Myocyte (in vitro differentiated cells): ENCODE measurements at places on chromosomes 2 and 18.

DNA sequence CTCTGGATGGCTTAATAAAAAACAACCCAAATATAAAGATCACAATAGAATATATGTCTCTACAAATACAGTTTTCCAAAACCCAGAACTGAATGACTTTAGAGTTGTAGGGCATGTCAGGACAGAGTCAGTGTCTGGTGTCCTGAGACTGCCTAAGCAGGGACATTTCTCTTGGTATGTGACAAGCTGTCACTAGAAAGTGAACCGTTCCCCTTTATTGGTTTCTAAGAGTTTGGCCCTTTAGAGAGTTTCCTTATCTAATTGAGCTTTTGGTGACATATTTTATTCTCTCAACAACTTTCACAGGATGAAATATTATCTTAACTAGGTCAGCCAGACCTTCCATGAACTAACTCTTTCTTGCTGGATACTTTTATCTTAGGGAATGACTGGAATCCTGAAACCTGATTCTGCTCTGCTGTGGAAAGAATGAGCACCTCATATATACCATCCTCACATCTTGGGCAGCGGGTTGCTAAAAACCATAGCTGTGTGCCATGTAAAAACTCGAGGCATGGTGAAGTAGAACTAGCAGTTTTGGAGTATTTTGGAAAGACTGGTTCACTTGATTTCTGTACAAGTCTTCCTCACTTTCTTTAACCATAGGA is 54.8 kb downstream of the CAVIN2 start:
- DNase-seq = no peak

- no peak for DNase-seq
Measured at GRCh38 chr2:65388051-65388531, 44.3 kb downstream of the SPRED2 start.

DNA sequence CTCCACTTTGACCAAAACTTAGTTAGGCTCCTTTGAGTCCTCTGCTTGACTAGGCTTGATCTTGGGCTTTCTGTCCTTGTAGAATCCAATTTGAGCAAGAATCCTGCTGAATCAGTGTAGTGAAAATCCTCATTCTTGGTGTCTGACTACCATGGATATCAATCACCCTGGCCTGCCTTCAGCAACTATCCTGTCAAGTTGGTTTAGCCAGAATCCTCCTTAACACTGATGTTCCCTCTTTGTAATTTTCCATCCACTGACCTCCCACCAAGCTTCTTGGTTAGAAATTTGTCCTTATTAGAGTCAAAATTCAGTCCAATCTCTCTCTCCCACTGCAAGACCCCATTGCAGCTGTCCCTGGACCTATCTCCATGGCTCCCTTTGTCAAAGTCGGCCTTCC is 494 bp upstream of the RBM45 start:
- no peak for DNase-seq

GRCh38 chr2:183604065-183604464 is 479.8 kb downstream of the NUP35 start:
- DNase-seq = no peak

DNA sequence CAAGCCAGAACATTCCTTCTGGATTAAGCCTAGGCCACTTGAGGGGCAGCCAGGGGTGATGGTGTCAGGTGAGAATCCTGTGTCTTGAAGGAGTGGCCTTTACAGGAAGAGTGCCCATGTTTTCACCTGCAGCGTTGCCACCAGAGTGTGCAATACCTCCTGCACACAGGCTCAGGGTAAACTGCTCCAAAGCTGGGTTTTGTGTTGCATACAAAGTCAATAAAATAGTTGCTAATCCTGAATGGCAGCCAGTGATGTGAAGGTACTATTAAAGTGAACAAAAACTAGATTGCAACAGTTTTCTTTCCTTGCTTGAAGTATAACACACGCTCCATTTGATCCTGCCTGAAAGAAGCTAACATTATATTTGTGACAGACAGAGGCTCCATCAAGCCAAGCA is 64.4 kb upstream of the NRP2 start:
- no peak for DNase-seq

GRCh38 chr2:66301022-66301766 is 133.7 kb upstream of the MEIS1 start:
- DNase-seq = peak; percentile 76

DNA sequence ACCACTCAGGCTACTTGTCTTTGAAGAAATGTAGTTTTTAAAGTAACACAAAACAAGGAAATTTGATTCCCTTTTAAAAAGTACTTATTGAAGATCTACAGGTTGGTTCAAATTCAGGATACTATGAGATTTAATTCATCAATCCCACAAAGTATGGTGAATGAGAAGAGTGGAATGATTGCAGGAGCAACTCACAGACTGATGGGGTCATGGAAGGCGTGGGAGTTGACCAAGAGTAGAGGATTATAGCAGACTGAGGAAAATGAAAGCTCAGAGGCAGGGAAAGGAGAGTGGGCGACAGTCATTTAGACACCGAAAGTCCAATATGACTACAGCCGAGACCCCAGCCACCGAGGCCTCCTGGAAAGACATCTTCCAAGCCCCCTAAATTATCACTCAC is 12.5 kb upstream of the DAPL1 start:
- DNase-seq = no peak

- no peak for DNase-seq
Measured at GRCh38 chr2:12722447-12723316, 5.9 kb downstream of the TRIB2 start.

DNA sequence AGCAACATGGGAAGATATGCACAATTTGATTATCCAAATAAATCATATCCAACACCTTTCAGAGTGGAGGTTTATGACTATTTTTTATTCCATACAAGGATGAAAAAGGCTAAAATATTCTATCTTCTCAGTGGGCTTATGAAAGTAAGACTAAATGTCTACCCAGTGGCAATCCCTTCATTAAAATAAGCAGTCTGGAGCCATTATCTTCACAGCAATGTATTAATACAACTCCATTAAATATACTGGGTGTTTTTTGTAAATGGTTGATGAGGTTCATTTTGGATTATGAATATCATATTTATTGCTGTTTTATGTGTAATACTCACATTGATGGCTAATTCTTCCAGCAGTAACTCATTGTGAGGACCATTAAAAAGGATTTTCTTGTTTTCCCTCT is 352.7 kb upstream of the SOX11 start:
- no peak for DNase-seq

DNA sequence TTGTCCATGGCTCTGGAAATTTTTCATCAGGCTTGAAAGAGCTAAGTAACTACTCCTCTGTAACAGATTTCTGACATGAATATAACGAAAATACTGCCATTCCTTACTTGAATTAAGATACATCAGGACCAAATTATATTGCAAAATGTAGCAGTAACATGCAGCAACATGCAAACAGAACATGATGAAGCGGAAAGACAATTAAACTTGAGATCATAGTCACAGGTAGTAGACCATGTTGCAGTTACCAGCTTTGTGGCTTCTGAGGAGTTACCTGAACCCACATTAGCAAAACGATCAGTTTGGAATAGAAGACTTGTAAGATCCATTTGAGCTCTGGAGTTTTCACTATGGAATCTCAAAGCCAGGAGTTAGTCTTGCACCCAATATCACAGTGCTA is 76.2 kb downstream of the MREG start:
- DNase-seq = no peak

DNA sequence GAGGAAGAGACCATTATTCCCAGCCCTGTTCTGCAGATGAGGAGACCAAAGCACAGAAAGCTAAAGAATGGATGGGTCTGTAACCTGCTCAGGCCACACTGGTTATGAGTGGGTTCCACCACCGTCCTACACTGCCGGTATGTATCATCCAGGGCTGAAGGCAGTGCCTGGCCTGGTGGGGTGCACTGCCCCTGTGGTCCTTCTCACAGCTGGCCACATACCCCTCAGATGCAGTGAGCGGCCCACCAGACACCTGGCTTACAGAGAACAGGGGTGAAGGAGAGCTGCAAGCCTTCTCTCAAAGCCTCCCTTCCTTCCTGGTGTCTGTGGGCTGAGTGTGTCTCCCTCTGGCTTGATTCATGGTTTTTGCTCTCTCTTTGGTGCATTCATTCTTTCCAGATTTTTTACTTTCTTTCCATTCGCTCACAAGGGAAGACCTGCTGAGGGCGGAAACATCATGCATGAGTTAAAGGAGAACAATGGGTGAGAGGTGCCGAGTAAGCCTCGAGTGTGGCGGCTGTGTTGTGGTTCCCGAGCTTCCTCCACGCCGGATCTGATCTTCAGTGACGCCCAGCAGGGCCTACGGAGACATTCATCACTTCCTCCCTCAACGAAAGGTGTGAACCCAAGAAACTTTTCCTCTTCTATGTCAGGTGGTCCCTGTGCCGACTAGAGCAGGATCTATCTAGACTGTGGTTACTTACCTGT is 62.1 kb upstream of the REL start:
- no peak for DNase-seq

- no peak for DNase-seq
Measured at GRCh38 chr2:168712053-168712452, 90.4 kb upstream of the NOSTRIN start.

GRCh38 chr2:100676346-100676745 is 113.6 kb downstream of the PDCL3 start:
- DNase-seq = no peak

DNA sequence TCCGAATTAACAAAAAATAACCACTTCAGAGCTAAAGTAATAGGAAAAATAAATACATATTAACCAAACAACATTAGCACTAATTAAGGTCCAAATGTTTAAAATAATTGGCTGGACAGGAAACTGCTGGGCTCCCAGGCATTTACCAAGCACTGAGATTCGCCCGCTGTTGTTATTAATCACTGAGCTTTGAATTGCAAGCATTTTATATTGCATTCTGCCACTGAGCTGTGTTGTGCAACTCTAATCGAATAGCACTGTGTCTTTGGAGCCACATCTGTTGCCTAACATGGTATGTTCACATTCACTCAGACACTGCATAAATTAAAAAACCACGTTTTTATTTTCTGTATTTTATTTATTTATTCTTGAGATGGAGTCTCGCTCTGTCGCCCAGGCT is 88.9 kb downstream of the SOWAHC start:
- DNase-seq = no peak

DNA sequence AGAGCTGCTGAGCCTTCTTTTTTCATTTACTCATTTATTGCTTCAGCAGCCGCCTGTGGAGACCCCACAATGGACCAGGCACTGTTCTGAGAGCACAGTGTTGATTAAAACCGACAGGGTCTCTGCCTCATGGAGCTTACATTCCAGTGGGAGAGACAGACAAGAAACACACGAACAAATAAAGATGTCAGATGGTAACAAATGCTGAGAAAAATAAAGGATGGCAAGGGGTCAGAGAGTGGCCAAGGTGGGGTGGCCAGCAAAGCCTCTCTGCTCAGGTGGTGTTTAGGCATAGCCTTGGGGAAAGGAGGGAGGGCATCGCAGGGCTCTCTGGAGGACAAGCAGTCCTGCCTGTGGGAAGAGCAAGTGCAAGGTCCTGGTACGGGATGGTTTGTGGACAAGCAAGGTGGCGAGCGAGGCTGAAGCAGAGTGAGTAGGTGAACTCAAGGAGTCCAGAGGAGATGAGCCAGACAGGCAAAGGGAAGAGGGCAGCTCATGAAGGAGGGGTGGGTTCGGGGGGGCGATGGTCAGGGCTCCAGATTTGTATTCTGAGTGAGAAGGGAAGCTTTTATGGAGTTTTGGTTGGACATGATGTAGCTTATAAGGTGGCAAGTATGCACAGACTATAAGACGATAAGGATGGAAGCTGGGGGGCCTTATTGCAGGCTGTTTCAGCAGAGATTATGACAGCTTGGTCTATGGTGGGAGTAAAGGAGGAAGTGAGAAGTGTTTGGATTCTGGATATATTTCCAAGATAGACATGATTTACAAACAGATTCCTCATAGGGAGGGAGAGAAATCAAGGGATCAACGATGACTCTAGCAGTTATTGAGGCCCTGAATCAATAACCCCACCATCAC is 8.8 kb upstream of the ITGB6 start:
- DNase-seq = peak; percentile 37

- DNase-seq = peak; percentile 57
Measured at GRCh38 chr2:207165121-207166038, at the start of gene KLF7. Gene KLF7 (minus strand): TSS chr2:207165948. CDS start chr2:207165568, 380 bp downstream.

DNA sequence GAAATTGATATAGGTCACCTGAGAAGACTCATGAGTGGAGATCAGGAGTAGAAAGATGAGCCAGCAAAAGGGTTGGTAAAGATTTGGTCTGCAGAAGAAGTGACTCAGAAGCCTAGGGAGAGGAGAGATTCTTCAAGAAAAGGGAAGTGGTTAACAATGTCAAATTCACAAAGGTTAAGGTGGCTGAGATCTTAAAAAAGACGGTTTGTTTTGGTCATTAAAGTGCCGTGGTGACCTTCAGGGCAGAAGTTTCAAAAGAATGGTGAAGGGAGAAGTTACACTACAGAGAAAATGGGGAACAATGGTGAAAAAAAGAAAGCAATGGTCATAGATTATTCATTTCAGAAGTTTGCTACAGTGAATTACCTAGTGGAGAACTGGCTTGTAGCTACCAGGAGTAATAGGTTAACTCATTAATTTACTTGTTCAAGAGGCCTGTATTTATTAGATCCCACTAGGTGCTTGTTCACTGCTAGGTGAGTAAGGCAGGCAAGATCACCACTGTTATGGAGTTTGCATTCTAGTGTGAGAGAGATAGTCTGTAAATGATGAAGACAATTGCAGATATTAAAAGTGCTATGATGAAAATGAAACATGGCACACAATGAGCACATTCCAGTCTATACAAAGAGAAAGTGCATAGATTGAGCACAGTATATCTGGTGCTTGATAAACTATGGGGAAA is 43.0 kb downstream of the FBXO48 start:
- DNase-seq = no peak
